Hematopoietic multipotent progenitor cell (in vitro differentiated cells): ENCODE measurements at places on chromosomes 2 and 18.
A peak's percentile ranks its signal among the peaks of the same experiment; 100 is the strongest.

DNA sequence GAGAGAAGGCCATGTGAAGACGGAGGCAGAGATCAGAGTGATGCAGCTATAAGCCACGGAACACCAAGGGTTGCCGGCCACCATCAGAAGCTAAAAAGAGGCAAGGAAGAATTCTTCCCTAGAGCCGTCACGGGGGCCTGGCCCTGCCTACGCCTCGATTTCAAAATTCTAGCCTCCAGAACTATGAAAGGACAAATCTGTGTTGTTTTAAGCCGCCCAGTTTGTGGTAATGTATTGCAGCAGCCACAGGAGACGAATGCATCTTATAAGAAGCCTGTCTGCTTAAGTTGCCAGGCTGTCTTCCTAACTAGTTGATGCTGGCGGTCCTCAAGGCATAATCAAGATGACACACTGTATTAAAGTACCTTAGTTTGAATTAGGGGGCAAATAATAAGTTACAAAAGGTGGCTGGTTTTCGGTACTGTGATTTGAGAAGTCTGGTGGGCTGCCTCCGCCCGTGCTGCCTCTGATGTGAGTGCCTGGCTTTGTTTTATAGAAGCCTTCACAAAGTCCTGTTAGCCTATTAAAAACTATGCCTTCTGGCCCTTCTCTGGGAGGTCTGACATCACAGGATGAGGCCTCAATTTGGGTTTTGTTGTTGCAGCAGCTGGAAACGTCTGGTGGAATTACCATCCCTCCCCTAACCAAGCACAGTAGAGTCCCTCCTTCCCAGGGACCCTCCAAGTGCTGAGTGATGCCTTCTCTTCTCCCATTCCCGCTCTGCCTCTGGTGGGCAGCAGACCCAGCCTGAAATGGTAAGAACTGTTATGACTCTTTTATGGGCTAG is 53.6 kb downstream of the SRD5A2 start:
- no peak for DNase-seq

DNA sequence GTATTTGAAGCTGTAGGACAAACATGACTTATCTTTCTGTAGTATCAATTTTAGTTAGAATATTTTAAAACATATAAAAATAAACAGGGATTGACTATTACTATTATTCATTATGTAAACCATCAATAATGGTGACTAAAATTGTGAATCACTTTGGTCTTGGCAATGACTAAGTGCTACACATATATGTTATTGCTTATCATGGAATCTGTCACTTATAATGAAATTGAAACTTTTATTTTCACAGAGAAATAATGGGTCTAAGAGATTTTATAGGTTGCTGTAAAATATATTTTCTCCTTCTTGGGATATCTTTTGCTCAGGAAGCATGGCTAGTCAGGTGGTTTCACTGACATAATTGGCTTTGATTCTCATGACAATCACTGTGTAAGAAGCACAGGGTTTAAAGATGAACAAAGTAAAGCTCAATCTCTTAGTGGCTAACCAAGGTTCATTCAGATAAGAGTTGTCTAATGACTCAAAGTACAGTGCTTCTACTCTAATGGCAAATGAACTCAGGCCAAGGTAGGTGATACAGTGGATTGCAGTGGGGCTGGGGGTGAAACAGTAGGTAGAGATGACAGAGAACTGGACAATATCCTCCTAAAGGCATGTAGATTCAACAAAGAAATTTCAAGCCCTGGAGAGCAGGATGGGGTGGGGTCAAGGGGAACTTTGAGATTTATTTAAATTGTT is 98.6 kb upstream of the FANCL start:
- DNase-seq: no peak

- DNase-seq: peak; percentile 1
Measured at GRCh38 chr2:150981826-150982225, 279.8 kb downstream of the RBM43 start.

DNA sequence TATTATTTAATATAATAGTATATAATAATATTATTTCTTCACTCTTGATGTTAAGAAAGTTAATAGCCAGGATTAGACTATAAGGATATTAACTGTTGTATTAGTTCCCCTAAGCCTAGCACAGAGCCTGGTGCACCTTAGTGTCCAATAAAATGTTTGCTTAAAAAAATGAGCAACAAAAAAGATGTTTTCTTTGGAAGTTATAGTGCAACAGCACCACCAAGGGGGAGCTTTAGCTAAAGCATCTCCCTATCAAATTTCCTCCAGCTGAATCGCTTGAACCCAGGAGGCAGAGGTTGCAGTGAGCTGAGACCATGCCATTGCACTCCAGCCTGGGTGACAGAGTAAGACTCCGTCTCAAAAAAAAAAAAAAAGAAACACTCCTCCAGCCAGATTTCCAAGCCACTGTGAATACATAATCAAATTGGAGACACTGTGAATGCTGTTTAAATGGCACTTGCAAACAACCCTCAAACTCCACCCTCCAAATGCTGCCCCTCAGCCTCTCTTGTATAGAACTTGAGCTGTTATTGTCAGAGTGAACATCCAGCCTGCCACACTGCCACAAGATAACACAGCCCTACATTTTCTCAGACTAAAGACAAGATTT is 221.9 kb downstream of the DYM start:
- no peak for DNase-seq

DNA sequence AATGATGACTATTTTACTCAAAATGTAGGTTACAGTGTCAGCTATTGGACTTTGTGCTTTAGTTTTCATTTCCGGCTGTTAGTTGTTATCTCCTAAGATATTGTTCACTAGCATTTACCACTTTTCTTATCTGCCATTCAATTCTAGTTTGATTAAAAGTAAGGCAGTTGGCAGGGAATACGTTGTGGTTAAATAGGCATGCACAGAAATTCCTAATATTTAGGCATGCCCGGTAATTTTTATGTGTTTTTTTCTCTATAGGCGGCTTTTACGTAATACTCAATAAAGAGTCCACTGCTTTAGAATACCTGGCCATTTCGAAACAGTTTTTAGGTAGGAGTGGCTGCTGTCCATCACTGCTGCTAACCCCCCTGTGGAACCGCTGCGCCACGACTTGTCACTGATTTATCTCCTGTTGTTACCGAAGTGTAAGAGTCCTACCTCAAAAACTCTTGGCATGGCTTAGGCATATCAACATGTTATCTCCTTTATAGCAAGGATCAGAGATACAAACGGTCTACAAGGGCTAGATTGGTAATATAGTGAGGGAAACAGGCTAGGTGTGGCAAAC is 39.5 kb downstream of the BABAM2 start:
- DNase-seq: no peak

DNA sequence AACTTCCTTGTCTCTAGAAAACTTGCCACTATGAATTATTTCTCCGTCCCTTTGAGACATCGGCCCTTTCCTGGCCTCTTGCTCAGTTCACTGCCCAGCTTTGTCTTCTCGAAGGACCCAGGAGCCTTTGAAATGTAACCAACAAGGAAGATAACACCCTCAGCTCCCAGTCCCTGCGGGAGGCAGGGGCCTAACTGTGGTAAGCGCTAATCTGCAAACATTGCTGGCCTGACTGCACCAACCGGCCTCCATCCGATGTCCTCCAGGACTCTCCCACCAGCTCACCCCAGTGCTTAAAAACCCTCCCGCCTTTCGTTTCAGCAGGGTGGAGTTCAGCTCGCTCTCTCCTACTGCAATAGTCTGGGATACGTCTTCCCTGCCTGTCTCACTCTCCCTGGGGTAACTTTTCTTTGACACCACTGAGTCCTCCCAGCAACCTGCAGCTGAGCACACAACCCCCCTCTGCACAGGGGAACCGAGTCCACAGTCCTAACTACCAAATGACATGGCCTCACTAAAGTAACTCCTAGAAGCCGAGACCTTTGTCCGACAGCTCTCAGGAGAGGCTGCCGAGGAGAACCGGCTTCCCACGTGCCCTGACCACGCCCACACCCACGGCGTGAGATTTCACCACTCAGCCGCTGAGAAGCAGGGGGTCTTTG is 76.1 kb downstream of the MBP start:
- no peak for DNase-seq

GRCh38 chr2:15746703-15747550 is 155.3 kb downstream of the DDX1 start:
- DNase-seq: no peak

DNA sequence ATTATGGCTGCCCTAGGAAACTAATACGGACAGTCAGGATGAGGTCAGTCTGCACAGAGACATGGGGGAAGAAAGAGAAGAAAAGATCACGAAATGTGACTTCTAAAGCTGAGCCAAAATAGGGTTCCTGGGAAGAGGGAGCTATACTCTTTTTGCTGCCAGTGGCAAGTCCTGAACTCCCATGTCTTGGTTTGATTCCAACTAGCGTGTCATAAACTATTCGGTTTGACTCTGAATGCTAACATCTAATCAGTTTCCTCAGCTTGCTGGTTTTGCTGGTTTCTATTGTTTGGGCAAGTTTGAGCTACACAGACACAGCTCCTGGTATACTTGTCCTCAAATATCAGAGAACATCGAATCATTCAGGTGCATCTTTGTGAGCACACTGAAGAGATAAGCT is 80.5 kb upstream of the CYP1B1 start:
- DNase-seq: no peak

DNA sequence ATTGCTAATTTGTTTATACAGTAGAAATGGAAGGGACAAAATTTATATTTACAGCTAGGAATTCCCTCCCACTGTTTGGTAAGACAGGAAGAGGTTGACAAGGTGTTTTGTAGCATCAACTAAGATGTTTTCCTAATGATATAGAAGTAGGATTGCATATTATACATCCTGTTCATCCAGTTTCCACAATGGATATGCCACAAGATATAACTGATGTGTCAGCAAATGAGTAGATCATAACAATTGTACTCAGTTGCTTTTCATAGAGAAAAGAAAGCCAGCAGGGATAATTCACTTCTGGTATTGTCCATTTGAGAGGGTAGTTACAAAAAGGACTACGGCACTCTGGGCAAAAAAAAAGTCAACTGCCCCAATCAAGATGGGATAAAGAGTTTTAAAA is 102.7 kb downstream of the CALCRL start:
- DNase-seq: no peak

DNA sequence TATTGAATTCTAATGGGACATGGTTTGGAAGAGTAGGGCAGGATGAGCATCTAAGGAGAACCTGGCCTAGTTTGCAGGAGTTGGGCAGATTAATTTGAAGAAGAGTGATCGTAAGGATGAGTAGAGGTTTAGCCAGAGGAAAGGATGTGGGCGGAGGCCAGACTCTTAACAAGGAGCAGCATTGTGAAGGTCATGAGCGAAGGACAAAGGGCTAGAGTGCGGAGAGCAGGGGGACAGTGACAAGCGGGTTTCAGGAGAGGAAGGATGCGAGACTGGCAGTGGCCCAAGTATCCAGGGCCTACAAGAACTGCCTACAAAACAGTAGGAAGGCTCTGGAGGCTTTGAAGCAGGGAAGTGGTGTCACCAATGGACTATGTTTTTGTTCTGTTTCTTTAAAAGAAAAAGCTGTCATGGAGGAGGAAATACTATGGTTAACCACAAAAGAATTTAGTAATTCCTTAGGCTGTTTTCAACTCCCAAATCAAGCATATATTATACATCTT is 20.1 kb downstream of the SLC66A3 start:
- no peak for DNase-seq

DNA sequence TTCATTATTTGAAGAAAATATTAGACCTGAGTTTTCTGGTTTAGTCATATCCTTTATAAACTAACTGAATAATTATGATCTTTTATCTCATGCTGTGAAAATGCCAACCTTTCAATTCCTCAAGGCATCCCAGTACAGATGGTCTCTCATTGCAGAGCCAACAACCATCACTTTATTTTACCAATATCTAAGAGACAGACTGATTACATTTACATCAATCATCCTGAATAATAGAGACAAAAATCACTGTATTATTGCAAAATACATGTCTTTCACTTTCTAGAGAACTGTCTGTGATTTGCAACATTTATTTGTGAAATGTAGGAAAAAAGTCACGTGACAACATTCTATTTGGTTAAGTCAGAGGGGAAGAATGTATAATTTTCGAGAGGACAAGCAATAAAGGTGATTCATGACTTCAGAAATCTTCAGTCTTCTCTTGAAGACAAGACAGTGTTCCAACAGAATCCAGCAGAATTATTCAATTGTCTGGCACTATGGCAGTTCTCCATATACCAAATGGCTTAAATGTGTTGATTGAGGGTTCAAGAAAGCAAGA is 503.6 kb upstream of the SYT4 start:
- no peak for DNase-seq

GRCh38 chr2:71671895-71672825 is 218.8 kb downstream of the DYSF start:
- DNase-seq: no peak

DNA sequence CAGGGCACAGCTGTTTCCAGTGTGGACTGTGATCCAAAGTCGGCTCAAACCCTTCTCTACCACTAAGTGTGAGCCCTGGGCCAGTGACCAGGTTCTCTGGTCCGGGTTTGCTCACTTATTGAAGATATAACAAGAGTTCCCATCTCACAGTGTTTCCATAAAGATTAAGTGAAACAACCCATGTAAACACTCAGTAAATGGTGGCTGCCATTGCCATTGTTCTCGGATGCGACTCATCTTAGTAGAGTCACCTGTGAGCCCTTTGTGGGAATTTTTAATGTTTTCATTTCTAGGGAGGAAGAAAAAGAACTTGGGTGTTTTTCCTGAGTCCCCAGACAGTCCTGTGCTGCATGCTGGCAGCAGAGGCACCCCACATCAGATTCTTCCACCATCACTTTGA is 53.4 kb downstream of the TPGS2 start:
- DNase-seq: no peak

DNA sequence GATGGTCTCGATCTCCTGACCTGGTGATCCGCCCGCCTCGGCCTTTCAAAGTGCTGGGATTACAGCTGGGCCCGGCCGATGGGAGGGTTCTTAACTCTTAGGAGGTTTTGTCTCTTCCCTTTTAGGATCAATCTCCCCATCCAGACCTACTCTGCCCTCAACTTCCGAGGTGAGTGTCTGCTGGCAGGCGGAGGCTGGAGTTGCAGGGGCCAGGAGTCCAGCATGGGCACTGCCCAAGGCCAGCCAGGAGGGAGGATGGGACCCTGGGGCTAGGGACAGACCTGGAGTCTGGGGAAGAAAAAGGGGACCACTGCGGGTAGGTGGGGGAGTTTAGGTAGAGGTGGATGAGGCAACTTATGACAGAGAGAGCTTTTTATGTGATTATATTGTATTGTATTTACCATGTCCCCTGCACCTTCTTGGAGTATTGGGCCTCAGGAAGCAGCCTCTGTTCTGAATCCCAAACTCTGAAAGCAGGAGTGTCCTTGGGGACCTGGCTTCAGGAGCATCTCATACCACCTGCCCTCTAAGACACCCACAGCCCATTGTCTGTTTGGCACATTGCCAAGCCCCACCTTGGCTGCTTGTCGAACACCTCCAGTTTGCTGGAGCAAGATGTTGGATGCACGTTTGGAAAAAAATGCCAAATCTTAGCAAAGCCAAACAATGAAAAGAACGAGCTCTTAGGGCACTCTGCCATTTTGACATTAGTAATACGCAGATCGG is 5.6 kb downstream of the DES start:
- DNase-seq: no peak

GRCh38 chr2:133968446-133968845 is 285.4 kb upstream of the MGAT5 start:
- no peak for DNase-seq

GRCh38 chr2:133977405-133977804 is 276.5 kb upstream of the MGAT5 start:
- DNase-seq: no peak

- no peak for DNase-seq
Measured at GRCh38 chr2:202115479-202115971, 42.5 kb downstream of the KIAA2012 start.
